Immature natural killer cell (primary cell): ENCODE measurements at places on chromosomes 6 and 20. TPM values are rescaled to one million over a fixed set of nuclear protein-coding genes. Genes with fewer than 3 reads are reported as not detected.

RAD21L1 gene
- polyA plus RNA-seq, result not detected

LPA gene
- not detected for polyA plus RNA-seq

GRCh38 chr6:40543146-40543545 lies 44.0 kb downstream of the LRFN2 start:
- DNase-seq, result no peak

- no peak for DNase-seq
These were observed 52.4 kb upstream of the SCGN start for GRCh38 chr6:25599516-25600085.

DNA sequence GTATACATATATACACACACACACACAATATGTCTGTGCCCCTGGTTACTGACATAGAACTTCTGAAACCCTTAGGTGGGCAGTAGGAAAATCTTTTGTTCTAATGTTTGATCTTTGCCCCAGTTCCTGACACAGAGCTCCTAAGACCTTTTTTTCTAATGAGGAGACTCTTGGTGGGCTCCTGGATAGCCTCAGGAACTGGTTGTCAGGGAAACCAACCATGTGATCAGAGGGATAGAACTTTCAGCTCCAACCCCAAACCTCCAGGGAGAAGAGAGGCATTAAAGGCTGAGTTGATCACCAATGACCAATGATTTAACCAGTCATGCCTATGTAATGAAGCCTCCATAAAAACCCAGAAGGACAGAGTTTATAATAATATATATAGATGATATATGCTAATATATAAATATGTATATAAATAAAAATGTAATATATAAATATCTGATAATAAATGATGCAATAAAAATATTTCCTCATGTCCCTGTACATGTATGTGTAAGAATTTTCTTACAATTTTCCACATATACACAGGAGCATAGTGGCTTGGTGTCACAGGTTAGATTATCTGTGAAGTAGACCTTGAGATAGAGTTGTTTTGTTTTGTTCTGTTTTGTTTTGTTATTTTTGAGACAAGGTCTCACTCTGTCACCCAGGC lies 93.3 kb downstream of the GPX5 start:
- no peak for DNase-seq
